ENCODE measurements at places on chromosomes 2 and 18.

DNA sequence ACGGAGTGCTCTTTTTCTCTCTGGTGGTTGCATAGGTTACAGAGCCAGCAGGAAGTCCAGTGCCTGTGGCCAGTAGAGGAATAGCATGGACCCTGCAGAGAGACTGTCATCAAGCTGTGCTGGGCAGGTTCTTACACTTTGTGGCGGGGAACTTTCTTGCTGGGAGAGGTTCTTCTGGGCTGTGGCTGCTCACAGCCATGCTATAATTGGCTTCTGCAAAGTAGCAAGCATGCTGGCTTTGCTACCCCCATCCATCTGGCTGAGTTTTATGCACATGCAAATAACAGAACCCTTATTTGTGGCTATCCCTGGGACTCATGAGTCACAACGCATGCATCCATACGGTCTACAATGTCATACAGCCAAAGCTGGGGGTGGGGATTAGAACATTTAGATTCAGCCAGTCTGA is 68.9 kb downstream of the PLCL1 start:
- DNase-seq, result no peak

GRCh38 chr2:183035954-183036669 is 2.1 kb downstream of the NCKAP1 start:
- DNase-seq, result no peak

DNA sequence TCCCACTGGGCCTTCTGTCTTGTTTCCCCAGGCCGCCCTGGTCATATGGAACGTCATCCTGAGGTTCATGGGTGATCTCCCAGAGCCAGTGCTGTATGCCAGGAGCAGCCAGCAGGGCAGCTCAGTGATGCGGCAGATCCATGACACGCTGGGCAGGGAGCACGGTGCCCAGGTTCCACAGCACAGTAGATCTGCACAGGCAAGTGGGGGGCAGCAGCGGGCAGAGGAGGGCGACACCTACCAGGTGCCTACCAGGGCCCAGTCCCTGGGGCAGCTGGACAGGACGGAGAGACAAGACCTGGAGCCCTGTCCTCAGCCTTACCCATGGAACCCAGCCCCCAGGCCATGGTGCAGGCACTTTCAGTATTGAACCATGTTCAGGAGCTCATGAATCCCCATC is 36.1 kb upstream of the GPR17 start:
- DNase-seq, result no peak

DNA sequence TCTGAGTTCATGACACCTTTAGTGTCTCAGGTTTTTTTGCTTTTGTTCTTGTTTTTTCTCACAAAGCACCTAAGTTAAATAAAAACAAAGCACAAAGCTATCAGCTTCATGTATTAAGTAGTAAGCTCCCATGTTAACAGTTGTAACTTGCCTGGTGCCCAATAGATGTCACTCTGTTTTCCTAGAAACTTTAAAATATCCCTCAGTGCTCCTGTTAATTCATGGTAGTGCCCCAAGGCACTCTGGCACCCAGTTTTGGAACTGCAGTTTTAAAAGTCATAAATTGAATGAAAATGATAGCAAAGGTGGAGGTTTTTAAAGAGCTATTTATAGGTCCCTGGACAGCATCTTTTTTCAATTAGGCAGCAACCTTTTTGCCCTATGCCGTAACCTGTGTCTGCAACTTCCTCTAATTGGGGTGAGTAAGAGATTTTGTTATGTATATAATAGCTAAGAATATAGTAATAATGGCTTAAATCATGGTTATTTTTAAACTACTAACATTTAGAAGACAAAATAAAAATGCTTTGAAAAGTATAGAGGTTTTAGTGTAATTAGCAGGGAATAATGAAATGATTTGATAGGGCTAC is 555.0 kb upstream of the TMEFF2 start:
- DNase-seq, result no peak

DNA sequence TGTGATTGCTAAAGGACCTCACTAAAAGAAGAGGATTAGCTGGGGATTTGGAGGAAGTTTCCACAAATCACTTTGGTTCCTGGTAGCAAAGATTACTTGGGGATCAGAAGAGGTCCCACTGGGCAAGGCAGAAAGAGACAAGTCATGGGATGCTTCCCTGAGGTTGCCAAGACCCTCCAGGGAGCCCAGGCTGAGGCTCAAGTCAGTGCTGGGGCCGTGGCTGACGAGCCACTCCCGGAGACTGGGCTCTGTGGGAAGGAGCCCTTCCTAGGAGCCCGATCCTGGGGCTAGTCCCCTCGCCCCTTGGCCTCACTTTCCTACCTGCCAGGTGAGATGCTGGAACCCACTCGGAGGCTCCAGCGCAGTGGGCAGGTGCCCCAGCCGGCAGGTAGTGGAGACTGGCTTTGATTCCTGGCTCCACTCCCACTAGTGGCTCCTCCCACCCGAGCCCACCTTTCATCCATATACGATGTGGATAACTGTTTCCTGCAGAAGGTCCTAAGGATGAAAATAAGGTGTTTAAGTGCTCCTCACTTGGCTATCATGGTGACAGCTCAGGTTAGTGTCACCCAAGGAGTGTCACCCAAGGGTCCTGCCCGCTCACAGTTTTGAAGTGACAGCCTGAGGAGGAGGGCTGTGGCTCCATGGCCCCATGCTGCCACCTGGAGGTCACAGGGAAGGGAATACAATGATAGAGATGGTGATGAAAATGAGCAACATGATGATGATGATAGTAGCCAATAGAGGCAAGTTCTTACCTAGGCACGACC is 100.5 kb downstream of the CAPN13 start:
- peak; percentile 41 for DNase-seq

DNA sequence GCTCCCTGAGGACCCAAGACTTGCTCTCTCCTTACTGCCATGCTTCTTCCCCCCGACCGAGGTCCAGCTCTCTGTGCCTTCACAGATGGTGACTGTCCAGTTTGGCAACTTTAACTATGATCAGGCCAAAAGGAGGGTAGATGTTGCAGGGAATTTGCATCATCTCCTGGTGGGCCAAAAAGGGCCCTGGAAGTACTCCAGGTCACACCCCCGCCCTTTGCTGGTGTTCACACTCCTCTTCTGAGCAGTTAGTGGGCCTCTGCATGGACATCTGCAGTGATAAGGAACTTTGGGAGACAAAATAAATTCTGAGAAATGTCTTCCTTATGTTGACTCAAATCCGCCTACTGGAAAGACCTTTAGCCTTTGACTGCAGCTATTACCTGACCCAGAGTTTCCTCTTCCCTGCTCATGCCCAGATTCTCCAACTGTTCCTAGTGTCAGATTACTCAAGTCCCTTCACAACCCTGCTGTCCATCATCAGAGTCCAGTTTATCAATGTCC is 234.4 kb downstream of the LOXHD1 start:
- DNase-seq, result no peak

- DNase-seq, result no peak
Measured at GRCh38 chr2:65294701-65295100, 67.1 kb downstream of the ACTR2 start.

GRCh38 chr2:186429104-186429503 is 57.0 kb upstream of the ZC3H15 start:
- DNase-seq, result no peak

DNA sequence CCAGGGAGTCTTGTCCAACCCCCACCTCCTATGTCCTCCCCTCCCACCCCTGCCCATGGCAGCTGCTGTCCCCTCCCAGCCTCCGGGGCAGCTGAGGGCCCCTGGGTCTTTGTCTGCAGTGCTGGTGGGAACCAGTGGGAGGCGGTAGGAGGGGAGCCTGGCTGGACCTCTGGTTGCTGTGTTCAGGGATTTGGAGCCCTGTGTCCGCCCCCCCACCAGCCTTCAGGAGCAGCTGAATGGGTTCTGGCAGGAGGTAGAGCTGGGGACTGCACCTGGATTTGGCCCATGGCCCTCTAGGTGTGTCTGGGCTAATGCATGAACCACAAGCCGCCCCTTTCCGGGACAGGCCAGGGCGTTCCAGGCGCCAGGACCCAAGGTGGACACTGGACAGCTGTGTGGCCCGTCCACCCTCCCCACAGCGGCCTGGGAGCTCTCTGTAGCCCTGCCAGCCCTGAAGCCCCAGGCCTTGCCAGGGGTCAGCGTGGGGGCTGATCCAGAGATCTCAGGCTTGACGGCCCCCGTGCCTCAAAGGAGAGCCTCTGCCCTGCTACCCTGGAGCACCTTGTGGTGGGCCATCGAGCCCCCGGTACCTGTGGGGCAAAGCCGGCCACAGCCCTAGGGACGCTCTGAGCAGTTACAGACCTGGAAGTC is 25.4 kb downstream of the GPC1 start:
- no peak for DNase-seq

- DNase-seq, result no peak
Measured at GRCh38 chr2:205405194-205405593, 277.1 kb upstream of the NRP2 start.

GRCh38 chr2:145157741-145158591 is 638.0 kb upstream of the ZEB2 start:
- no peak for DNase-seq

- no peak for DNase-seq
Measured at GRCh38 chr2:207167099-207167923, 1.6 kb upstream of the KLF7 start.

- DNase-seq, result no peak
Measured at GRCh38 chr18:43034683-43035500, 80.6 kb downstream of the RIT2 start.

DNA sequence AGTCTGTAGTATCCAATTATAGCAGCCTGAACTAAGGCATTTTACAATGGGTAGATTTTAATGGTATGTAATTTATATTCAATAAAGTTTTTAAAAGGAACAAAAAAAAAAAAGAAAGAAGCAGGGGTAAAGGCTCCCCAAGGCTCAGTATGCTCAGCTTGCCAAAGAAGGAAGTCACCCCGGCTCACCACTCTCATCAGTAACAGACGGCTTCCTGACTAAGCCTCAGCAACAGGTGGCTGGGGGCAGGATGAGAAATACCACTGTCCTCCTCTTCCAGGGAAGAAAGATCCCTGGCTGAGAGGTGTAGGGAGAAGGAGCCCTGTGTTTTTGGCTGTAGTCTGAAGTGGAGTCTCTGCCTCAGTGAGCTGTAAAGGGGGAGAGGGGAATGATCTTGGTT is 121.2 kb downstream of the ARHGEF4 start:
- DNase-seq, result no peak

- no peak for DNase-seq
Measured at GRCh38 chr2:188622601-188623260, 331.1 kb downstream of the GULP1 start.

GRCh38 chr2:43513216-43513615 is 82.6 kb downstream of the THADA start:
- no peak for DNase-seq

DNA sequence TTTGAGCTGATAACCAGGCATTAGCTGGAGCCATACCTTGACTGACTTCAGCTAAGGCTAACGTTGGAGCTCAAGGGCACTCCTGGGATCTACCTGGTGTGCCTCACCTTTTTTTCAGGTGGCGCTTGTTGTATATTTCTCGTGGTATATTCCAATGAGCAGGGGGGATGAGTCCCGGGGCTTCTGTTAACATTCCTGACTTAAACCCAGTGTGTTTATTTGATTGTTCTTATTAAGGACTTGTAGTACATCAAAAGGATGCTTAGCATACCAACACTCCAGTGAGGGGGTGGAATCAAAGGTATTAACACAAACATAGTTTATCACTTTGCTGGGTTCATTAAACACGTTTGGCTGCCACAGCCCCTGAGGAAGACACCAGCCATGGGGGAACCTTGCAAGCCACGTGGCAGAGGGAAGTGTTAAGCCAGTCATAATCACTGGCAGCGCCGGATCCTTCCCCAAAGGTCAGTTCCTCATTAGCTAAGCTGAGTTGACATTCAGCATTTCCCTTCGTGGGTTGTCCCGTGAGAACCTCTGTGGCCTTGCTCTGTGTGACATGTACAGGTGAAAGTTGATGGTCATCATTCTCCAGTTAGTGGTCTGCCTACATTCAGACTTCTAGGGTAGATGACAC is 119.5 kb upstream of the MCFD2 start:
- DNase-seq, result no peak

GRCh38 chr18:14086458-14087231 is 45.6 kb downstream of the ZNF519 start:
- no peak for DNase-seq

GRCh38 chr2:88545118-88545517 is 82.1 kb downstream of the EIF2AK3 start:
- no peak for DNase-seq

DNA sequence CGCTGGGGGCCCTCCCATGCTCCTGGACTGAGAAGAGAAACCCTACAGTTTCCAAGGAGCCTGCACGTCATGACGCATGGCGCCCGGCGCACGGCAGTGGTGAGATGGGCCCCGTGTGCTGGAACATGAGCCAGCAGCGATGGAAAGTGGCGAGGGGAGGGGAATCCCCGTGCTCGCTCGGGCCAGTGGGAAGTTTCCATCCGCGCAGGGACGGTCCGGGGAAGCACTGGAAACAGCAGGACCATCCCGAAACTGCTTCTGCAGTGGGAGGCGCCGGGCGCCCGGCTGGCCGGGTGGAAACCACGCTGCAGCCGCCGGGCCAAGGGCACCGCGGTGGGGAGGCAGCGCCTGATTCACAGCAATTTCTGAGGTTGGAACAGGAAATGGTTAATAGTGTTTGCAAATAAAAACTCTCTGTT is 4.9 kb upstream of the PDCD1 start:
- DNase-seq, result no peak

GRCh38 chr2:8488001-8488738 is 193.7 kb upstream of the ID2 start:
- DNase-seq, result peak; percentile 26

GRCh38 chr2:2587354-2587753 is 256.3 kb upstream of the MYT1L start:
- DNase-seq, result no peak

DNA sequence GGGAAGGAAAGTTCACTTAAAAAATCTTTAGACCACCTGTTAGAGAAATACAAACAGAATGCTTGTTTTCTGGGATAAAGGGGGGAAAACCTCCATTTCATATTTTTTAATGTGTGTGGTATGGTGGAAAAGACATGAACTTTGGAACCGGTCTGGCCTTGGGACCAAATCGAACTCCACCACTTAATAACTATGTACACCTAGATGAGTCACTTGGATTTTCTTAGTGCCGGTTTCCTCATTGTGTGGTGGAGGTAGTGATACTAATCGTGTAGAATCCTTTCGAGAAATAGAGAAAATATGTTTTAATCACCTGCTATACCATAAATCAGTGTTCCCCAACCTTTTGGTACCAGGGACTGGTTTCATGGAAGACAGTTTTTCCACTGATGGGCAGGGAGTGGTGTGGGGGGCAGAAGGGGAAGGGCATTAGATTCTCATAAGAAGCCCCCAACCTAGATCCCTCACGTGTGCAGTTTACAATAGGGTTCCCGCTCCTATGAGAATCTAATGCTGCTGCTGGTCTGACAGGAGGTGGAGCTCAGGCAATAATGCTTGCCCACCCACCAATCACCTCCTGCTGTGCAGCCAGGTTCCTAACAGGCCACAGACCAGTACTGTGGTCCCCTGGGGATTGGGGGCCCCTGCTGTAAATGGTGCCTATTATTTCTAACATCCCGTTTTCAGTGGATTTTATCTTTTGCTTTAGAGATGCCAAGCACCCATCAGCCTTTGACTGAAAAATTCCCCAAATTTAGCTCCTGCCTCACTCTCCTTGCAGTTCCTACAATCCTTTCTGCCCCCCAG is 308.8 kb downstream of the PRKCE start:
- no peak for DNase-seq

DNA sequence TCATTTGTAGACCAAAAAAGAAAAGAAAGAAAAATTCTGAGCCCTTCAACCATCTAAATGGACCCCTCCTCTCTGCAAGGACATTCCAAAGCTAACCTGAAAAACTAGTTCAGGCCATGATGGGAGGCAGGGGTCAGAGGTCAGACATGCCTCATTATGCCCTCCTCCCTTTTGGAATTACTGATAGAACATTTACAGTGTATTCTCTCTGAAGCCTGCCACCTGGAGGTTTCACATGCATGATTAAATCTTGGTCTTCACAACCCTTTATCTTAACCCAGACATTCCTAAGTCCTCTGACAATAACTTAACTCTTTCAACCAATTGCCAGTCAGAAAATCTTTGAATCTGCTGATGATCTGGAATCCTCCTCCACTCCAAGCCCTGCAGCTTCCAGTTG is 86.0 kb downstream of the SPP2 start:
- DNase-seq, result no peak
